ENCODE measurements at places on chromosomes 7 and 10. TPM values are rescaled to one million over a fixed set of nuclear protein-coding genes. Genes with fewer than 3 reads are reported as not detected.
A peak's percentile ranks its signal among the peaks of the same experiment; 100 is the strongest.

DNA sequence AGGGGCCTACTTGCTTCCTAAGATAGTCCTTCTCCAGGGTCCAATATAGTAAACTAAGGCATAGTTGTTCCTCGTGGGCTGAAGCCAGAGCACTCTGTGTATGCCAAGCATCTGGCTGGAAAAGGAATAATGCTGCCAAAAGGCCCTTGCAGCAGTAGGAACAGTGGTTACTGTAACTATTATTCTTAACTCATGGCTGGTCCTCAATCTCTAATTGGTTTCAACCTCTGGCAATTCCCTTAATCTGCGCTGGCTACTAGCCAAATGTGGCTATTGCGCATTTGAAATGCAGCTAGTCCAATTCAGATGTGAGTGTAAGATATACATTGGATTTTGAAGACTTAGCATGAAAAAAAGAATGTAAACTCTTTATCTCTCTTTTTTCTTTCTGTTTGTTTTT is 27.8 kb upstream of the LBX1 start:
- DNase-seq = no peak

DNA sequence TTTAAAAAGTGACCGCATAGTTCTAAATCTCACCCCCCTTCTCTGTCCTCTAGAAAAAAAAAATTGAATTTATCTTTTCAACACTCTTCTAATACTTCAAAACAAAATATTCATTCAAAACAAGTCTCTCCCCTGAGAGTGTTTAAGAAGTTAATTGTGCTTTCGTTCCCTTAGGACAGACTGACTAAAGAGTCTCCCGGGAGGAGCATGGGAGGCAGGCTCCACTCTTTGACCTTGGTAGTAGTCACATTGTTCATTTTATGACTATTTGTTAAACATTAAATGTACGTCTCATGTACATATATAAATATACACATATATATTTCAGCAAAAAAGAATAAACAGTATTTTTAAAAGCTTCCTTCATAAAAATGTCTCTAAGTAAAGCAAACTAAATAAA is 35.3 kb upstream of the SPOCK2 start:
- DNase-seq = no peak

The C7orf57 gene
- polyA plus RNA-seq = not detected

DNA sequence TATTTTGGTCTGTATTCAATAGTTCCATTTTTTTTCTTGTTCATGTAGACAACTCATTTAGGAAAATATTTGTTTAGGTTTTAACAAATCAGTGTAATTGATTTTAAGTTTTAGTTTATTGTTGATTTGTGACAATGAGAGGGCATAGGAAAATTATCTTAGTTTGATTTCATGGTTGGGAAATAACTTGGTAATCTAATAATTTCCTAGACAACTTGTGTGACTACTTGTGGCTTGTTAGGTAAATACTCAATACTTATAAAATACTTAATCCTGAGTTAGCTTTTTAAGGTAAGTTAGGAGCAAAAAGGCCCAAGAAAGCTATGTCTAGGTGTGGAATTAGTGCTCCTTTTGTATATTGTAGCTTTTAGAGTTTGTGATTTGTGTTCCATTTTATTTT is 65.4 kb downstream of the ZNRF2 start:
- no peak for DNase-seq

The MYO1G gene
- 0.66 TPM for polyA plus RNA-seq

DNA sequence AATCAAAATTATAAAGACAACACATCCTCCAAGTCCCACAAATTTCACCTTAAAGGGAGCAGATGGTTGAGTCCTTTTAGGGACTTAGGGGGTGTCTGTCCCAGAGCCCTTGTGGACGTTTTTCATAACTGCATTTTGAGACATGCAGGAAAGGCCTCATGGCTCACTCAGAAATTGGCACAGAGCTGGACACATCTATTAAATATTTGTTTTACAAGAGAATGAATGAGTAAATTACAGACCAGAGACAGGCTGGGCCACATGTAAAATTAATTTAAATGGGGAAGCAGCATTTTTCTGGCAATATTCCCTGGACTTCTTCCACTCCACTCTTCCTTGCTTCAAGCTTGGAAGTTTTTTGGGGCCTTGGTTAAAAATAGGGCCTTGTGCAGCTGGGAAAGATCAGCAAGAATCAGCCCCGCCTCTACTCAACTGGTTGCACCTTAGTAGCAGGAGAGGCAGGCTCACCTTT is 20.0 kb downstream of the LAMB1 start:
- DNase-seq = peak; percentile 46

DNA sequence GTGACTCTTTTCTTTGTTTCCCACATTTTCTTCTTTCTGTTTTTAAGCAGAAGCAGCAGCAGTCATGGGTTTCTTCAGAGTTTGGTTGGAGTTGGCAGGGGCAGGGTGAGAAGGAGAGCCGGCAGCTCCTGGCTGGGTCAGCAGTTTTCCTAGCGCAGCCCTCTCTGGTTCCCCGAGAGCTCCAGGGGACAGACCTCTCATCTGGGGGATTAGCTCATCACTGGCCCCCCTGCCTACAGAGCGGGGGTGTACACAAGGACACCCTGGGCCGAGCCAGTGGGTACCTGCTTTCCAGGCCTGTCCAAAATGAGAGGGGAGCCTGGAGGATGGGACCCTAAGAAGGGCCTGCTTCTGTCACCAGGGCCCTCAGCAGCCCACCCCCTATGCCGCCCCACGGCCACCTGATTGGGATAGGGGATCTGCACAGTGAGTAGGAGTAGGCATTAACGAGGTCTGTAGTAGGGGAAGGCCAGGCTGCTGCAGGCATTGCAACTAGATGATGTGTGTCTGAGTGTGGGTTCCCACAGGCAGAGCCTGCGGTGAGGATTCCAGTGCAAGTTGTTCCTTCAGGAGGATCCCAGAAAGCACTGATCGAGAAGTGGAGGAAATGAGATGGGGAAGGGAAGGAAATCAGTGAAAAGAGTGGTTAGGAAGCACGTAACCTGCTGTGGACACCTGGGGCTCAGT is 122.9 kb upstream of the PPIF start:
- no peak for DNase-seq

The SPDYE8 gene
- polyA plus RNA-seq = not detected

The CUX1 gene
- polyA plus RNA-seq = 34.5 TPM
